ENCODE measurements at places on chromosomes 2 and 18.

GRCh38 chr2:101253013-101253702, 472 bp downstream of the CNOT11 start:
- DNase-seq = no peak

DNA sequence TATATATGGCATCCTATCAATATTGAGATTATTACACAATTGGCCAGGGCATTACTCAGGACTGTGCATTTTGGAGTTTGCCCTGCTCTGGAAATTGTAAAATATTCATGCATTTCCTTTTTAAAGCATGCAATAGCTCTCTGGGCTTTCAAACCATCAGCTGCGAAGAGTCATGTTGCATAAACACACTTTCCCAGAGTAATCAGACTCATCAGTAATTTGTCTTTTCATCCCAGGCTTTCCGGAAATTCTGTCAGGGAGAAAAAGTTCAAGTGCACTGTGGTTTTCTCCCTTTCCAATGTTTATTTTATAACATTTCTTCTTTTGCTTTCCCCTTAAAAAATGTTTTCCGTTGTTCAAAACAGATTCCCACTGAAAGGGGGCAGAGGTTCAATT, 38.9 kb upstream of the FHL2 start:
- DNase-seq = no peak

DNA sequence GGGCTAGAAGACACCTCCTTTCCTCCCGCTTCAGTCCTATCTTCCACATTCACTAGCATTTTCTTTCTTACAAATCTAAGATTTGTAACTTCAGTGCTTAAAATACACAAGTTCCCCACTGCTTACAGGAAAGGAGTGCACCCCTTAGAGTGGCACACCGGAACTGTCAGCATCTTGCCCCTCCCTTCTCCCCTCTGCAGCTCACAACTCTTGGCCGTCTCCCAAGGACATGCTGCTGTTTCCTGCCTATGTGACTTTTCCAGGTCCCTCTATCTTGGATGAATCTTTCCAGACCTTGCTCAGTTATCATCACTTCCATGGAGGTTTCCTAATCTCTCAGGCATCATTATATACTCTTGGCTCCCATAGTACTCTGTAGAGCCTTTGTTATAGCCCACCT, 334.8 kb downstream of the CELF4 start:
- no peak for DNase-seq

GRCh38 chr2:224219781-224220180, 180.7 kb upstream of the SERPINE2 start:
- DNase-seq = no peak

- peak; percentile 83 for DNase-seq
Measured at GRCh38 chr2:16622399-16622968, 43.1 kb downstream of the CYRIA start.

DNA sequence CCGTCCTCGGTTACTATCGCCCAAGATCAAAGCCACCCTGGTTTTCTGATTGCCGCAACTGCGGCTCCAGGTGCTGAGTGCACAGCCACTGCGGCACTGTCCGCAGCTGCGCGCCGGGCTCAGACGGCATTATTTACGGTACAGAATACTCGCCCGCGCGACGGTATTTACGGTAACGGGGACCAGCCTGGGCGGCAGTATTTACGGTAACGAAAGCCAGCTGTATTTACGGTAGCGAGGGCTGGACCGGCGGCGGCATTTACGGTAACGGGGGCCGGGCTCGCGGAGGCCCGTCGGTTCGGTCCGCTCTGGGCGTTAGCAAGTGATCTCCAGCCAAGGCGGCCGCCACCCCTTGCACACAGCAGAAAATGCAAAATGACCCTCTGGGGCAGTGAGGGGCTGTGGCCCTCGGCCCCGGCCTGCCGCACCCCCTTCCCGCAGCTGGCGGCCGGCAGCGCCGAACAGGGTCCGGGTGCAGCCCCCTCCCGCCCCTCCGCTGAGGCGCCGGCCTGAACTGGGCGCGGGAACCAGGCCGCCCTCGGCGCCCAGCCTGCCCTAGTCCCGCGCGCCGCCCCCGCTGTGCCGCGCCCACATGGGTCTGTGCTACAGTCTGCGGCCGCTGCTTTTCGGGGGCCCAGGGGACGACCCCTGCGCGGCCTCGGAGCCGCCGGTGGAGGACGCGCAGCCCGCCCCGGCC, at the start of gene GNAL:
Gene GNAL (plus strand): TSS at position 293 of the 697 bp plus-strand sequence. CDS start 300 bp downstream, at position 593.
- peak; percentile 66 for DNase-seq

DNA sequence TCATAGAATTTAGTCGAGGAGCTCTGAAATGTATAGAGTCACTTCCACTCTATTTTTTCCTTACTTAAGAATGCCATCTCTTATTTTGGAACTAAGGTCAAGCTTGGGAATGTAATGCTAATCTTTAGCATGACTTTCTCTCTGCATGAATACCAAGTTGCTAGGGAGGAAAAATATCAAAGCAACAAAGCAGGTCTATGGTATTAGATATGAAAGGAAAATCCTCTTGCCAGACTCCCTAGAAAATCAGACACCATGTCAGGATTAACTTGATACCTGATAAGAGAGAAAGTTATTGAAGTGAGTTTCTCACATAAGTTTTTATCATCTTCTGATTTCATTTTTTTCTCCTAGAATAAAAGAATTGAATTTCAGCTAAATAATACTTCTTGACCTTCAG, 341.7 kb upstream of the ZNF804A start:
- no peak for DNase-seq

DNA sequence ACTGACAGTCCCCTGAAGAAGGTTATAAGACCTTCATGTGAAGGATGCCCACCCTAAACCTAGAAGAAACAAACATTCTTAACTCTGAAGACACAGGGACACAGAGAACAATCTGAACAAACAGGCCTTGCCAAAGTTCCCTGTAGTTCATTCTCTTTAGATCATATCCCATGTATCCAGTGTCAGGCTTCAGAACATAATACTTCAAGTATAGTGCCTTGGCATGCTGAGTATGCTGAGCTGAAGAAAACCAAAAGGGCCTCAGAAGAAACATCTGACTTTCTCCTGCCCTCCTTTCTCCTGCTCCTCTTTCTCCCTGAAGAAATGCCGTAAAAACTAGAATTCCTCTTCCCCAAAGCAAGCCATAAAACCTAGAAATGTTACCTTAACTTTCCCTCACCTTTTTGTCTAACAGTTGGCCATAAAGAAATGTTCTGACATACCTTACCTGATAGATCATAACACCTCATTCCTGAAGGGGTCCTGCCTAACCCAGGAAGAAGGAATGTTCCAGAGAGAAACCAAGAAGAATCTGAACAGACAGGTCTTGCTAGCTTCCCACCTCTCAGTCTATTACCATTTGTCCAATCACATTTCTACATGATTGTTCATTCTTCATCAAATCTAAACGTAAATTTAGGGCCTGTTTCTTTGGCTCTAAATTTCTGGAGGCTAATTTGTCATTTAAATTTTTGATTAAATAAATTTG, 160.1 kb upstream of the ZC3H15 start:
- DNase-seq = no peak

- no peak for DNase-seq
Measured at GRCh38 chr2:67018301-67018700, 378.8 kb upstream of the ETAA1 start.

GRCh38 chr18:22838639-22839277, 94.4 kb upstream of the RBBP8 start:
- no peak for DNase-seq

DNA sequence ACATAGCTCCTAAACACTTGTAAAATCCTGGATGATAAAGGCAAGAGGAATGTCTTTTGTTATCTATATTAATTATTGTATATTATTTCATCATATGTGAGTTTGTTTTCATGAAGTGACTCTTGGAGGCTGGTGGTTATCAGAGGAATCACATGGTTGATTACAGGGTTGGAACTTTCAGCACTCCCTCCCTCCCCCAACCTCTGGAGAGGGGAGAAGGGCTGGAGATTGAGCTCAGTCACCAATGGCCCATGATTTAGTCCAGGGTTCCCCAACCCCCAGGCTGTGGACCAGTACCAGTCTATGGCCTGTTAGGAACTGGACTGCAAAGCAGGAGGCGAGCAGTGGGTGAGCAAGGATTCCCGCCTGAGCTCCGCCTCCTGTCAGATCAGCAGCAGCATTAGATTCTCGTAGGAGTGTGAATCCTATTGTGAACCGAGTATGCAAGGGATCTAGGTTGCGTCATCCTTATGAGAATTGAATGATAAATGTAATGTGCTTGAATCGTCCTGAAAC, 37.7 kb downstream of the FBXO48 start:
- no peak for DNase-seq

DNA sequence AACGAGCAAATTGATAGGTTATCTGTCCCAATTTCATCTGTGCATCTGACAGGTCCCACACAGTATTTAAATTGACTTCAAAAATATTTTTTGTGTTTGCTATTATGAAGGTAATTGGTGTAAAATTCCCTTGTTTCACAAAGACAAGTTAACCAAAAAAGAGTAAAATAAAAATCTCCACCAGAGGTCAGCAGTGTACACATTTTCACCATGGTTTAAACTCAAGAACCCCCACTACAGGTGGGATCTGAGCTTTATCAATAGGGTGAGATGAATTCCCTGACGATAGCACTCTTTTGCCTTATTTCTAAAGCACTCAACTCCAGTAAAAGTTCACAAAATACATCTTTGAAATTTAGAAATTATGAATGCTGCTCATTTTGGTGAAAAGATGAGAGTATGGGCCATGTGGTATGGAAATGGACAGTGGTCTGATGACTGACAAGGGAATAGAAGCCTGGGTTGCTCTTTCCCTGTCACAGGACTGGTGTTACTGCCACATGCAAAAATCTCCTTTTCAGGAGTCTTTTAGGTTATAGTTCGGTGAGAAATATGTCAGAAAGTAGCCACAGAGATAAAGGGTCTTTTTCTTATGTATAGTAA, 68.0 kb downstream of the SERPINB8 start:
- peak; percentile 59 for DNase-seq

GRCh38 chr2:190343536-190344275, at the start of gene INPP1:
INPP1 (plus strand) TSS chr2:190343589; CDS start chr2:190360103, 16,514 bp downstream.
- peak; percentile 73 for DNase-seq

DNA sequence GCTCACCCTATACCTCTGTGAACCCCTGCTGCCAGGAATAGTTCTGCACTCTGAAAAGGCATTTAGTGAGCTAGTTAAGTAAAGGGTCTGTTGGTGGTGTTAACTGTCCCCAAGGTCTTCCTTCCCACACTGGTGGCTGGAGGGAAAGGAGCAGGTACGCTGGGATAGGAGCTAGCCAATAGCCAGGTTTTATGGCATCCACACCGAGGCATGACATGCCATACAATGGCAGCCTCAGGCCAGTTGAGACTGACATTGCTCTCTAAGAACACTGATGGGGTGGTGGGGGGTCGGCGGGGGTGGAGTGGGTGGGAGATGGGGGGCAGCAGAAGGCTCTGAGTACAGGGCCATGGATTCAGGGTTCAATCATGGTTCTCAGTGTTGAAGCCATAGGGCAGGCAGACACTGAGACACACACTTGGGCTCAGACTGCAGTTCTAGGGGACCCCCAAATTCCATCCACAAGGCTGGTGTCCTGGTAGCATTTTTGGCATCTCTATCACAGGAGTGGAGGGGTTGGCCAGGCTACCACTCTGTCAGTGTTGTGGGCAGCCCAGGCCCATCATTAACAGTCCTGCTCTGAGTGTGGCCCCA, 136.0 kb downstream of the CTIF start:
- DNase-seq = no peak

GRCh38 chr2:213119061-213119809, 32.2 kb downstream of the IKZF2 start:
- peak; percentile 50 for DNase-seq

GRCh38 chr18:68642003-68642402, 72.9 kb downstream of the TMX3 start:
- DNase-seq = no peak

DNA sequence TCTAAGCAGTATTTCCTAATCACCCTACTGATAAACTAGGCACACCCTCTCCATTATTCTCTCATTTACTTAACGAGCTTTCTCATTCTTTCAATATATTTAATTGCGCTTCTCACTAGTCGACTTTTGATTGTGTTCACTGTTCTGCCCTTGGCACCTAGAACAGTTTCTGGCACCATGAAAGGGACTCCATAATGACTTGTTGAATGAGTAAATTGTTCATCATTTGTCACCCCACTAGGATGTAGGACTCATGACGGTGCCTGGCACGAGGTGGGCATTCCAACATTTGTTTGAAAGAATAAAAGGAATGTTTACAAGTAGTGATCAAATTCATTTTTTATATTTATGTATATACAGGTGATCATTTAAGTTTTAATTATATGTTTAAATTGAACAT, 123.7 kb downstream of the DIS3L2 start:
- DNase-seq = no peak

DNA sequence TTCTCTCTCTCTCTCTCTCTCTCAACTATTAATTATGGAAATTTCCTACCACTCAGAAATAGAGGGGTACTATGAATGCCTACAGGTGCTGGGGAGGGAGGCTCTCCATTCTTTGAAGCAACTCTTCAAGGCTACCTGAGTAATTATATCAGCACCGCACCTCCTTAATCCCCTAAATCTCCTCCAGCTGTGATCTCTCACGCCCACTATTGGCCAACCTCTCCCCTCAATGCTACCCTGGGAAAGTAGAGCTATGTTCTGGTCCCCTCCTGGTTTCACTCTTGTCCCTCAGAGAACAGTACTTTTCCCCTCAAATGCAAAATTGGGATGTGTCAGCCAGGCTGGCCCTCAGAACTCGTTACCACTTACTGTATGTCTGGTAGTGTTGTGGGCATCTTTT, 1.6 kb downstream of the MOCOS start:
- DNase-seq = no peak

GRCh38 chr2:239305771-239306170, 95.0 kb downstream of the HDAC4 start:
- DNase-seq = no peak

DNA sequence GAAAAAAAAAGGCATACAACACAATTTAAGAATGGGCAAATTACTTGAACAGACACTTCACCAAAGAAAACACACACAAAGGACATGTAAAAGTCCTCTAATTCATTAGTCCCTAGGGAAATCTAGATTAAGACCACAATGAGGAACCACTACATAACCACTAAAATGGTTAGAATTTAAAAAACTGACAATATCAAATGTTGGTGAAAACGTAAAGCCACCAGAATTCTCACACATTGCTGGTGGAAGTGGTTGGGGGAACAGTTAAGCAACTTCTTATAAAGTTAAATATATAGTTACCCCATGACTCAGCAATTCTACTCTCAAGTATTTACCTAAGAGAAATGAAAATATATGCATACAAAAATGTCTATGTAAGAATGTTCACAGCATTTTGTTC, 11.8 kb downstream of the RTN4 start:
- peak; percentile 31 for DNase-seq

DNA sequence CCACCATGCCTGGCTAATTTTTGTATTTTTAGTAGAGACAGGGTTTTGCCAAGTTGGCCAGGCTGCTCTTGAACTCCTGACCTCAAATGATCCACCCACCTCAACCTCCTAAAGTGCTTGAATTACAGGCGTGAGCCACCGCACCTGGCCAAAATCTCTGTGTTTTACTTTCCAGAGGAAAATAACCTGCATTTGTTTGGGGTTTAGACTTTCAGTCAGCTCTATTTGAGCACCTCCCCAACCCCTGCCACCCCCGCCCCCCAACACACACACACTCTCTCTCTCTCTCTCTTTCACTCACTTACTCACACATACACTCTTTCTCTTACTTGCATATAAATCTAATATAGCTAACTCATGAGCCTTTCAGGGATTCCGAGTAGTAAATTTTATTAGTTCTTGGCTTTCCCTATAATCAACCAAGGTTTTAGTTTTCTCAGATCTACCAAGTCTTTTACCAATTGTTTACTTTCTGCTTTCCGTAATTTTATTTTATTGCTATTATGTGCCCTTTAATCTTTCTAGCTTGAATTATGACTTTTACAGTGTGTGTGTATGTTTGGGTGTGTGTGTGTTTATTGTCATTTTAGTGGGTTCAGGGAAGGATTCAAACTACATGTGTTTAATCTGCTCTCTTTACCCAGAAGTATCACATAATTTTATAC, 24.5 kb downstream of the MFSD6 start:
- DNase-seq = no peak
